Hepatocyte (in vitro differentiated cells): ENCODE measurements at places on chromosomes 16 and 17. TPM values are rescaled to one million over a fixed set of nuclear protein-coding genes. Genes with fewer than 3 reads are reported as not detected.

The P2RX1 gene
- total RNA-seq, result 0.20 and 0.50 TPM in 2 replicates

The PYY gene
- total RNA-seq, result 3.2 TPM in 1 of 2 replicates, not detected in the other

- DNase-seq, result no peak
Measured at GRCh38 chr17:45143094-45143670, 5.1 kb upstream of the HEXIM1 start.

DNA sequence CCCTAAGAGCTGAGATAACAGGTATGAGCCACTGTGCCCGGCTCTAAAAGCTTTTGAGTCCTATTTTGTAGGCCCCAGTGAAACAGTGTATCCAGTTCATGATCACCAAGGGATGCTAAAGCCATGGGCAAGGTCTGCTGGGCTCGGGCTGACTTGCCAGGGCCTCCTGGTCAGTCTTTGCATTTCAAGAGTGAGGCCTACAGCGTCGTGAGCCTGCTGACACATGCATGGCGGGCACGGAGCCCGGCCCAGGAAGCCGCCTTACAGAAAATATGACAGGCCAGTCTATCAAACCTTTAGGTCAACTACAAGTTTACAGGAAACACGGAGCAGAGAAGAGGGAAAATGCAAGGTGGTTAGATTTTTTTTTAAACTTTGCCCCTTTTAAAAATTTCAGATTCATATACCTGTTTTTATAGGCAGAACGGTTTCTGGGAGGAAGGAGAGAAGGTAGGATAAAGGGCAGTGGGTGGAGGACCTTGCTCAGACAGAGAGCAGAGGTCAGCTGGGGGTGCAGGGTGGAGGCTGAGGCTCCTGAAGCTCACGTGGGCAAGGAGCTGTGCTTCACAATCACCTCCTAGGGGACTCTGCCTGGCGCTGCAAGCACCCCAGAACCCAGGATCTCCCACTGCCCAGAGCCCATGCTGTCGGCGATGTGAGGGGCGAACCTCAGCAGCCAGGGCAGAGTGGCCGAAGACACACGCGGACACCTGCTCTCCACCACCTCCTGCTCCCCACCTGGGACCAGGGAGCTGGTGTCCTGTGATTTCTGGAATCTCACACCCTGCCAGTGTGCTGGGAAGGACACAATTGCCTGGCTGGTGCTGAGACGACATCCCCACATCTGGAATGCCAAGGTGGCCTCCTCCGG, 21.3 kb downstream of the C16orf95 start:
- DNase-seq, result no peak

GRCh38 chr16:4261557-4262172, 11.2 kb downstream of the TFAP4 start:
- DNase-seq, result peak; percentile 66

- no peak for DNase-seq
Measured at GRCh38 chr17:68749349-68750207, 148.4 kb upstream of the FAM20A start.
